ENCODE measurements at places on chromosomes 16 and 17.

DNA sequence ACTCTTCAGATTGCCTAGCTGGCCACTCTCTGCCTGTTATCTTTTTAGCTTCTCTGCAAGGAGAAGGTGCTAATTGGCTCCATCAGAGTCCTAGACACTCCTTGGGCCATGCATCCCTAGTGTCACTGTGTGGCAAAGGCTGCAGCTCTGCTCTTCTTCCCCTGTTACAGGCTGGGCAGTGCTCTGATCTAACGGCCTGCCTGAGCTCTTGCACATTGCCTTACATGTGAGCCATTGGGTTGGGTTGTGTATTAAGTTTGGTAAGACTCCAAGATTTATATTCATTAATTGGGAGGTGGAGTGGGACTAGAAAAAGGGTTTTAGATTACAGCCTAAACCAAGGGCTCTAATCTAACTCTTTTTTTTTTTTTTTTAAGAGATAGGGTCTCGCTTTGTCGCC is 23.0 kb upstream of the SYT17 start:
- no peak for DNase-seq

DNA sequence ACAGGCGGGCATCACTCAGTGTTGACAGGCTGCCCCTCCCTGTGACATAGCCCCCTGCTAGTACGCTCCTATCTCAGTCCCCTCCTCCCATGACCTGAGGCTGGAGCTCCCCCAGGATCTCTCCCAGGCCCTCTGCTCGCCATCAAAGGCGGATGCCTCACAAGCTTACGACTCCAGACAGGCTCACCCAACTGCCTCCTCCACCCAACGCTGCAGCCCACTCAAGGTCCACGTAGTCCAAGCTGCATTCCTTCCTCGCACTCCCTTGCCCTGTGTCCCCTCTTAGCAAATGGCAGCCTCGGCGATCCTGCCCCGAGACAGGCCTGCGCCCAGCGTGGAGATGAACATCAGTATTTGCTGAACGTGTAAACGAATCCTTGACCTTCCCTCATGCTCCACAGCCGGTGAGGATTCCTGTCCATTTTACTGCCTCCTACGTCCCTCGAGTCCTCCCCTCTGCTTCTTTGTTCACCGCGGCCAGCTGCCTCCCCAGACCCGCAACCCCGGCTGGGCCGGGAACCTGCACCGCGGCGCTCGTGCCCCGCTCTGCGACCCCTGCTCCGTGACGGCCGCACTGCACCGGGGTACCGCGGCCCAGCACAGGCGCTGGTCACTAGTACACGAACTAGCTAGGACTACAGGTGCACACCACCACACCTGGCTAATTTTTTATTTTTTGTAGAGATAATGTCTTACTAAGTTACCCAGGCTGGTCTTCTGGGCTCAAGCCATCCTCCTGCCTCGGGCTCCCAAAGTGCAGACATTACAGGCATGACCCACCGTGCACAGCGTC is 838 bp upstream of the TMEM97 start:
- no peak for DNase-seq

DNA sequence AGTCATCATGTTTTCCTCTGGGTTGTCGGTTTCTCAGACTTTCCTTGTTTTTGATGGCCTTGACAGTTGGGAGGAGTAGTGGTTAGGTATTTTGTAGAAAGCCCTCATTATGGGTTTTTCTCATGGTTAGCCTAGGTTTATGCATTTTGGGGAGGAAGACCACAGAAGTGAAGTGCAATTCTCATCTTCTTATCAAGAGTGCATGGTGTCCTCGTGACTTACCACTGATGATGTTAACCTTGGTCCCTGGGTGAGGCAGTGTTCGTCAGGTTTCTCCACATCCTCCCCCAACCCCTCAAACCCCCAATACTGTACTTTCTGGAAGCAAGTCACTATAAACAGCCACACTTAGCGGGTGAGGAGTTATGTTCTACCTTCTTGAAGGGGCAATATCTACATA is 42.3 kb downstream of the BPTF start:
- DNase-seq, result no peak

DNA sequence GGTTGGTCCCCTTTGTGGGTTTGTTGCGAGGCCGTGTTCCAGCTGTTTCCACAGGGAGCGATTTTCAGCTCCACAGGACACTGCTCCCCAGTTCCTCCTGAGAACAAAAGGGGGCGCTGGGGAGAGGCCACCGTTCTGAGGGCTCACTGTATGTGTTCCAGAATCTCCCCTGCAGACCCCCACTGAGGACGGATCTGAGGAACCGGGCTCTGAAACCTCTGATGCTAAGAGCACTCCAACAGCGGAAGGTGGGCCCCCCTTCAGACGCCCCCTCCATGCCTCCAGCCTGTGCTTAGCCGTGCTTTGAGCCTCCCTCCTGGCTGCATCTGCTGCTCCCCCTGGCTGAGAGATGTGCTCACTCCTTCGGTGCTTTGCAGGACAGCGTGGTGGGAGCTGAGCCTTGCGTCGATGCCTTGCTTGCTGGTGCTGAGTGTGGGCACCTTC is 27.3 kb upstream of the STH start:
- no peak for DNase-seq

GRCh38 chr16:79286646-79287423 is 313.7 kb downstream of the MAF start:
- peak; percentile 67 for DNase-seq

DNA sequence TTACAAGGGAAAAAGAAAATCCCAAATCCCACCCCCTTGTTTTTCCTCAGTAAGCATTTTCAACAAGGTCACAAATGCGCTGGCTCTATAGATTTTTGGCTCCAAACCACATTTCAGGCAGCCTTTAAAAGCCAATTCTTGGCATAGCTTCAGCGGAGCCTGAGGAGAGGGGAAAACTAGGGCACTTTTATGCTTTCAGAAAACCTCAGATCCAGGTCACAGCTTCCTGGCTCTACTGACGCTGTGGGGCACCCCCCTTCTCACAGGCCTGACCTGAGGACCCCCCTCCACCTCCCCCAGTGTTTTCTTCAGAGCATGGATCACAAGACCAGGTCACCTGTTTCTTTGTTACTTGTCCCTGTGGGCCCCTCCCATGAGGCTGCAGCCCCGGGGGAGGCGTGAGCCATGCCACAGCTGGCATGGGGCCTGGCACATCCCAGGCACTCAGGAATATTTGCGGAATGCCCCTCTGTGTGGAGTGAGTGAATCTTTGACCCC is 30.1 kb upstream of the MTSS2 start:
- DNase-seq, result no peak
